NCI-H1092 treated with DMSO at 0.1 percent for 48 hours (cell line): ENCODE measurements at places on chromosomes 2 and 18.

DNA sequence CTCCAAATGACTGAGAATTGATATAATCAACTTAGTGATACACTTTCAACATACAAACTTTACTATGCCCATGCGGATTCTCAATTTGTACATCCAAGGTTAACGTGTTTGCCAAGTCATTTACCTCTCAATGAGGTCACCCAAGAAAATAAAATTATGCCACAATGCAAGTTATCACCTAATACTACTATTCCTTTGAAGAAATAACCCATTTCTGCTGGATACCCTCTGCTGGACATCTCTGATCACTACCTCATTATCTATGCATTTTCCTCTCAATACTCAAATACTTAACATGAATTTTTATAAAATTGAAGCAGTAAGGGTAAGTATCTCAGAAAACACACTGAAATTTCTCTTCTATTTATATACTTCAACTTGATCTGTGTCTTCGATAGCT is 12.7 kb downstream of the HNRNPLL start:
- DNase-seq: no peak

DNA sequence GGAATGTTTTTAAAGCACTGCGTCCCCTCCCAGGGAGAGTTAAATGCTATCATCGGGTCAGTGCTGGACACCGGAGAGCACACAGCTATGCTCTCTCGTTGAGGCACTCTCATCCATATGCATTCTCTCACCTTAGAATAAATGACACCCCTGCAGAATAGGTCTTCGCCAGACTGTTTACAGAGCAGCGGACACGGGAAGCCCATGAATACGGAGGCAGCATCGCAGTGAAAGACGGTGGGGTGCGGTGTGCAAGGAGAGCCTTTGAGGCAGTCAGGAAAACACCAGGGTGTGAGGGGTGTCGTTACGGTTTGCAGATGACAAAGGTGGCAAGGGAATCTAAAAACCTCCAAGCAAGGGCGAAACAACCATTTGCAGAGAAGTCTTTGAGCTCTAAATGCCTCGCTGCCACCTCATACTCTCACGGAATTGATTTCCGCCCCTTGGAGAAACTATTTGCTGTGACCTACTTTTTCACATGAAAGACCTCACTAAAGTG is 169.2 kb upstream of the FHL2 start:
- no peak for DNase-seq

DNA sequence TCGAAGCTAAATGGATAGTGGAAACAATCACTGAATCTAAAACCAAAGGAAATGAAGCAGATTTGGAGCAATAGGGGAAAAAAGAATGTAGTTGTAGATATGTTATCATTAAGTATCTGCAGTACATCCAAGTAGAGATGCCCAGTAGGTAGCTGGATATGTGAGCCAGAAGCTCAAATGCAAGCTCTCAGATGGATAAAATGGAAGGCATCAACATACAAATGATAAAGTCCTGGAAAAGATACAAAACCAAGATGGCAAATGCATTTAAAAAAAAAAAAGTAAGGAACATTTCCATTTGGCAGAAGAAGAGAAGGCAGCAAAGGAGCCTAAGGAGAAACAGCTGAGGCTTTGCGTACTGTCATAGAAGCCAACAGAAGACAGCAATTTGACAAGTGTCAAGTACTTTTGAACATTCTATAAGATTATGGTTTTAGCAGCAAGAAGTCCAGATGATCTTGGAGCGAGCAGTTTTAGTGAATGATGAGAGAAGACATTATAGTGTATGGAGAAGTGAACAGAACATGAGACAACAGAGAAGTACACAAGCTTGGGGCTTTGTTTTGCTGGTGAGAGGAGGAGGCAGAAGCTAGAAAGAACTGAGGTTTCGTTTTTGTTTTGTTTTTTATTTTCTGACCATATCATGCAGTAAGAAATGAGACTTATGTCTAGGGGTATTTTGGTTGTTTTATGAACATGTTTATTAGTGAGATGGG is 18.3 kb downstream of the ROCK2 start:
- DNase-seq: no peak

DNA sequence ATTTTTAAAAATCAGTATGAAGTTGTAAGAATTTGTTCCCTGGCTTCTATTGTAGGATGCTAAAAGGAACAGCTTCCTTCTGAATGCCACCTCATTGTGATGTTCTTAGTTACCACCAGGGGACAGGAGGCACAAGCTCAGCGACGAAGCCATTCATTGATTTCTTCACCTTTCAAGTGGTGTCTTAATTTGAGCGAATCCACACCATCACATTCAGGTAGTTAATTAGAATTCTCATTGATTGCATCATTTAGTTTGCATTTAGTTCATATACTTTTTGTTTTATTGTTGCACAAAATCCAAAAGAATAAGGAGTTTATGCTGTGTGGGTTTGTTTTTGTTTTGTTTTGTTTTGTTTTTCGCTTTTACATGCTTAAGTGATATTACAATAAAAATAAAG is 23.1 kb downstream of the CYP27C1 start:
- no peak for DNase-seq

DNA sequence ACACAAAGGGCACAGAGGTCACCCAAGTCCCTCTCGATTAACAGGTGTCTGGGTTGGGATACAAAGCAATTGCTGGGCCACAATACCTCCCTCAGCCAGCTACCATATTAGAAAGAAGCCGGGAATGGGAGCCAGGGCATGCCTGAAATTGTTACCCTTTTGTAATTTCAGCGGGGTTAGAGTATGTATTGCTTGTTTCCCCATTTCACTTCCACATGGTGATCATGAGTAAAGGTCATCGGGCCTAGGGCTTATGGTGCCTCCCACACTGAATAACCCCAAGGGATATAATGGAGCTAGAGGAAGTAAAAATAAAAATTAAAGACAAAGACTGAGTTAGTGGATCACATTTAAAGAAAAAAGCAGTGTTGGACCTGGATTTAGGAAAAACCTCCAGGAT is 437.2 kb upstream of the KLHL29 start:
- no peak for DNase-seq

- no peak for DNase-seq
These were observed 15.8 kb downstream of the DGKD start for GRCh38 chr2:233369897-233370685.

- no peak for DNase-seq
These were observed 159.5 kb downstream of the HNMT start for GRCh38 chr2:138123741-138124140.

- no peak for DNase-seq
These were observed 24.2 kb upstream of the ZDBF2 start for GRCh38 chr2:206250041-206250897.

GRCh38 chr18:79133724-79134123 is 64.5 kb downstream of the ATP9B start:
- DNase-seq: no peak

DNA sequence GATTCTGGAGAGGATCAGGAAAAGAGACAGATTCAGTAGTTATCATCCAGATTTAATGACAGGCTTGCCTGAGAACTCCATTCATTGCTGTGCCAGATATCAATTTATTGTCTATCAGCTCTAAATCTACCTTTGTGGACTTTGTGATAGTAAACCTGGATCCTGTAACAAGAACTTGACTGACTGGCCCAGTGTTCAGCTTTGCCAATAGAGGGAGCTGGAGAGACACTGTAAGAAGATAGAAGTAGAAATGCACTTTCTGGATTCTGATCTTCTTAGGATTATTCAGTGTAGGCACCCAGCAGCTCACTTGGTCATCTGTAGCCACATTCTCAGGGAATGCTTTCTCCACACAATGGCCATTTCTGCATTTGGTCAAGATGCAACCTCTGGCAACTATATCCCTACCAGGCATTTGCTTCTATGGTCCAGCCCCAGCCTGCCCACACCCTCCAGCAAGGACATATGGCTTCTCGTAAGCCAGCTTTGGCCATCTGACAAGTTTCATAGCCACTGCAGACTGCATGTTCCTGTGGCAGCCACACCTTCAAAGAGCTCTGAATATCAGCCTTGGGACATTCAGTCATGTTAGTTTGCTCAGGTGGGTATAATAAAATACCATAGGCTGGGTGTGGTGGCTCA is 6.1 kb upstream of the SERPINB8 start:
- peak; percentile 72 for DNase-seq

DNA sequence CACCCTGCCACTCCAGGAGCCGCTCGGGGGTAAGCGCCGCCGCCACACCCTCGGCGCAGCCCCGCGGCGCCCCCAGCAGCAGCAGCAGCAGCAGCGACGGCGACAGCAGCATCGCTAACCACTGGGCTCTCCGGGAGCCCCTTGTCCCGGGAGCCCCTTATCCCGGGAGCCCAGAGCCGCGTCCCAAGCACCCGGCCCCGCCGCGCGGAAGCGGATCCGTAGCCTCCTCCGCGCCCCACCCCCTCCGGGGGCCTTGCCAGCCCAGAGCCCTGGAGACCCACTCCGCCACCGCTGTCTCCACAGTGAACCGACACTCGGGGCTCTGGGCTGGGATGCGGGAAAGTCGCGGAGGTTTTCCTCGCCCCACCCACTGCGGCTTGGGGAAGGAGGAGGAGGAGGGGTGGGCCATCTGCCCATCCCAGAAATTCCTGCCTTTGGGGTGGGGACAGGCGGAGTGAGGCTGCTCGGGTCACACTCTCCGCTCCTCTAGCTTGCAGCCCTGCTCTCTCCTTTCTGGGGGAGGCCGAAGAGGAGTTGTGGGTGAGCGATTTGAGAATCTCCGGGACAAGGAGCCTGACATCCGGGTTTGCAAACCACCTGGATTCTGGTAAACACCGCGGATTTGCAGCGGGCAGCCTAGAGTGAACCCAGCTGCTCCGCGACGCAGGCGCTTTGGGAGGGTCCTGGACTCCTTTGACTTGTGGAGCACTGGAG is at the start of gene PLA2R1:
Gene PLA2R1, minus strand, starts transcription at position 324 of the 714 bp plus-strand sequence. Its CDS starts 212 bp downstream, at position 112.
- no peak for DNase-seq

GRCh38 chr18:23121133-23121532 is 14.2 kb upstream of the CABLES1 start:
- DNase-seq: no peak

GRCh38 chr2:219650426-219651248 is 23.2 kb downstream of the SLC4A3 start:
- DNase-seq: no peak

GRCh38 chr2:218824004-218824403 is 7.6 kb downstream of the PRKAG3 start:
- DNase-seq: no peak

GRCh38 chr2:102278720-102279390 is 32.5 kb upstream of the IL1RL1 start:
- no peak for DNase-seq

DNA sequence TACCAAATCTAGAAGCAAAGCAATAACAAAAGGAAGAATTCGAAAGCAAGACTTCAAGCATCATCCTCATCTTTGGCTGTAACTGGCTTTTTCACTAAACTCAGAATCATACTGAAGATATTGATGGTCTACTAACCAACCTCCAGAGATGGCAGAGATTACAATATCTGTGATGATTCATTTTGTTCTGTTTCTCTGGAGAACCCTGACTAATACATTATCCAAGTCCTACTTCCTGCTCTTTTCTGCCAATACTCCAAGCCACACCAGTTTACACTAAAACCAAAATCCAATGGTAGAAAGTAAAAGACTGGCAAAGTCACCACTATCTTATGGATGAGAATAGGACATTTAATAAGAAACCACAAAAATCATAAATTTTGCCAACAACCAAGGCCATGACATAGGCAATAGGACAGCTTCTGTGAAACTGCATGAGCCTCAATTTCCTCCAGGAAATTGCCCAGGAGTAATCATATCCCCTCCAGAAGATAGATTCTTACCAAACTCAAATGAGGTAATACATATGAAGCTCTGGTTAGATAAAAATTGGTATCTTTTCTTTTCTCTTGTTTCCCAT is 159.8 kb downstream of the METTL4 start:
- no peak for DNase-seq

- no peak for DNase-seq
These were observed 158.8 kb downstream of the L3MBTL4 start for GRCh38 chr18:6255886-6256285.

- DNase-seq: no peak
These were observed 90.5 kb downstream of the TMEM17 start for GRCh38 chr2:62415518-62415917.

DNA sequence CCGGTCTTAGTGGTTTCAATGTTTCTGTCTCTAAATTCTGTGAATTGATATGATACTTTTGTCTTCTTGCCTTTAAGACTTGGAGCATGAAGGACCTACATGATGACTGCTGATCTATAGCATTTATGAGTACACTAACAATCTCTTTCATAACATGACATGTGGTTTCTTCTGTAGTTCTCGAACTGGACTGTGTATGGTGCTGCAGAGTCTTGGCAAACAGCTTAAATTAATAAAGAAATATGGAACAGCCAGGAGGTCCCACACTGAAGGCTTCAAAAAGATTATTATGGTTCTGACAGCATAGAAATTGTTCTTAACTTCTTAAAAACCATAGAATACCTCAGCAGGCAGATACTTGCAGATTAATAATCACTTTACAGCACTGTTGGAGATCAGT is 145.0 kb downstream of the DCC start:
- no peak for DNase-seq

DNA sequence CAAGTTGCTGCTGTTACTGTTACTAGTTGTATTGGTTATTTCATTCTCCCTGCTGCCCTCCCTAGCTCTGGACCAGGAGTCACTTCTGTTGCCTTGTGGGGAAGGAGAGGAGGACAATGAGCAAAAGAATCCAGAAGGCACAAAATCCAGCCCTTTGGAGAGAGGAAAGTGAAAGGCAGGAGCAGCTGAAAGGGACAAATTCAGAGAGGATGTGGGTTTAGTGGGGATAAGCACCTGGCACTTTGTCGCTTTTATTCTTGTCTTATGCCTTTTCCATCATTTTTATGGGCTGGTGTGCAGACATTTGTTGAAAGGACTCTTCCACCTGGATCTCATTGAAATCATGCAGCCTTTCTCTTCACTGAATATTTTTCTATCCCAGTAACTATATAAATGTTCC is 24.3 kb upstream of the LTBP1 start:
- DNase-seq: no peak

GRCh38 chr2:96839875-96840850 is 3.7 kb downstream of the ANKRD23 start:
- DNase-seq: no peak

DNA sequence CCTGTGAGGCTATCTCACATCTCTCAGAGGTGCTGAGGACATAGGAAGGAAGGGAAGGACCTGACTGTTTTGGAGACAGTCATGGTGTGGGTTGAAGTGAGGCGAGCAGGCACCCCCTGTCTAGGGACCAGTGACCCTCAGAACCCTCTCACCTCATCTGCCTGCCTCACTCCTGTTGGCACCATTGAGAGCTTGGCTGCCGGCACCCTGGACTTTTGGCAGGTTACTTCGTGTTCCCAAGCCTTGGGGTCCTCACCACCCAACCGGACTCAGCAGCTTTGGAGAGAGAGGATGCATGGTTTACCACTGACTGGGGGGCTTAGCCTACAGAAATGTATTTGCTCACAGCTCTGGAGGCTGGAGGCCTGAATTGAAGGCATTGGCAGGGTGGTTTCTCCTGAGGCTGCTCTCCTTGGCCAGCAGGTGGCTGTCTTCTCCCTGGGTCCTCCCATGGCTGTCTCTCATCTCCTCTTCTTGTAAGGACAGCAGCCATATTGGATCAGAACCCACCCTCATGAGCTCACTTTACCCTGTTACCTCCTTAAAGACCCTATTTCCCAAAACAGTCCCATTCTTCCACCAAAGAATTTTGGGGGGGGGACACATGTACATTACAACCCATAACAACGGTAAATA is 142.0 kb downstream of the TSN start:
- peak; percentile 16 for DNase-seq

GRCh38 chr2:8877332-8877731 is 39.9 kb upstream of the KIDINS220 start:
- DNase-seq: no peak

- DNase-seq: no peak
These were observed 2041.4 kb upstream of the CELF4 start for GRCh38 chr18:39607034-39607433.
